ENCODE measurements at places on chromosomes 1 and 21.

DNA sequence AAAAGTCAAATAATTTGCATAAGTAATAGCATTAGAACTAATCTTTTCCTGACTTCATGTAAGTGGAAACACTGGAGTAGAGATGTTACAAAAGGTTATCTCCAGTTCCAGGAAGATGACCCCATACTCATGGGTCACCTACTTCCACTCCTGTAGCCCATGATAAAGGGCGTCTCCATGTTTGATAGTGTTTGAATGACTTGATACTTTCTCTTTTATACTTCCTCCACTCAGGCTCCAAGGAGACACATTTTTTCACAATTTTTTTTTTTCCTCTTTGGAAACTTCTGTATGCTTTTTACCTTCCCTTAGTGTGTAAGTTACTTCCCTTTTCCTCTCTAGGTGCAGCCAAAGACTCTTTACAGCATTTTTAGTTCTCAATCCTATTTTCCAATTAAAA, 382.1 kb upstream of the B3GALT2 start:
- no peak for DNase-seq

DNA sequence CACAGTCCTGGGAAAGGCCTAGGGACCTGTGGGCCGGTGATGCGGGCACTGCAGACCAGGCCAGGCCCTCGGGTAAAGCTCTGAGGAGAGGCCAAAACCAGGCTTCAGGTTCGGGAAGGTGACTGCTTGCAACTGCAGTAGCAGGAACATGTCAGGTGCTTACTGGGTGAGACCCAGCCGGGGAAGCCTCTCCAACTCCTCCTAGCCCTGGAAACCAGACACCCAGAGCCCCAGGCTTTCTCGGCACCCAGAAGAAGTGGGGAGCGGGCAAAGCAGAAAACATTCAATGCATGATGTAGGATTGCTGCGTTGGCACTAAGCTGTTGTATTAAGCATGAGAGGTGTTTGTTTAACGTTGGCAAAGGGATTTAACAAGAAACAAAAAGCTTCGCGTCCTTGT, 20.2 kb upstream of the GNPAT start:
- DNase-seq: no peak

GRCh38 chr1:22822371-22822770, 111.7 kb downstream of the EPHB2 start:
- no peak for DNase-seq

- DNase-seq: no peak
Measured at GRCh38 chr1:204192589-204193352, 3.5 kb downstream of the KISS1 start.

DNA sequence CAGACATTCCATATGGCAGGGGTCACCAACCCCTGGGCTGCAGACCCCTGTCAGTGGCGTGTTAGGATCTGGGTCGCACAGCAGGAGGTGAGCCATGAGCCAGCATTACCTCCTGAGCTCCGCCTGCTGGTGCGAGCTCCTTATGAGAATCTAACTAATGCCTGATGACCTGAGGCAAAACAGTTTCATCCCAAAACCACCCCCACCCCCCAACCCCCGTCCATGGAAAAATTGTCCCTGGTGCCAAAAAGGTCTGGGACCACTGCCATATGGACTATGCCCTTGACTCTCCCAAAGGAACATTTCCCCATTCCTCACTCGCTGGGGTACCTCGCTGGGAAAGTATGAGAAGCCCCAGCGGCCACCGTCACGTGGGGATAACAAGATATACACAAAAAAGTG, 6.4 kb upstream of the CPT2 start:
- DNase-seq: no peak

DNA sequence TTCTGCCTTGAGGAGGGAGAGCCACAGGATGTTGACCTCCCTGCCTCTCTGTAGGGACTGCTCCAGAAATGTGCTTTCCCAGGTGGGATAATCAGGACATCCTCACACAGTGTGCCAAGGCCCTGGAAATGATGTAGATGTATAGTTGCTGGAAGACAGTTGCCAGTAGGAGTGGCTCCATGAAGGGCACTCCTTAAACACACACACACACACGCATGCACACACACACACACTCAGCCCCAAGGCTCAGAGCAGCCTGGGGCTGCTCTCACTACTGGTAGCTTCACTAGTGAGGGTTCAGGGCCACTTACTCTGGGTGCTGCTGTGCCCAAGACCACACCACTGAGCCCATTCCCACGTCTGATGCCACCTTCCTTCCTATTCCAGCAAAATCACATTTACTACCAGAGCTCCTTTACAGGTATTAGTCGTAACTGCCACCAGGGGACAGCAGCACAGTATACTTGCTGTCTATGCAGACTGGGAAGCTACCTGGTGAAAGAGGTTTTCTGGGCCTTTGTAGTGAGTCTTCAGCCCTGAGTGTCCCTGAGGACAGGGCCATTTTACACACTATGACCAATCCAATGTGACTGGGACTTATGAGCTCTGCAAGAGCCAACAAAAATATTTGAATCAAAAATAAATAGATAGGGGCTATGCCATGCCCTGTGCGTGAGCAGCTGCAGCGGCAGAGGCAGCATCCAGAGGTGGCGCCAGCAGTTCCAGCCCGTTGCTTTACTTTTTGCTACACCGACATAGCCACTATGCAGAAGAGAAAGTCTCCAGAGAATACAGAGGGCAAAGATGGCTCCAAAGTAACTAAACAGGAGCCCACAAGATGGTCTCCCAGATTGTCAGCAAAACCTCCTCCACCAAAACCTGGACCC, 15.0 kb downstream of the CRNN start:
- DNase-seq: peak; percentile 11

DNA sequence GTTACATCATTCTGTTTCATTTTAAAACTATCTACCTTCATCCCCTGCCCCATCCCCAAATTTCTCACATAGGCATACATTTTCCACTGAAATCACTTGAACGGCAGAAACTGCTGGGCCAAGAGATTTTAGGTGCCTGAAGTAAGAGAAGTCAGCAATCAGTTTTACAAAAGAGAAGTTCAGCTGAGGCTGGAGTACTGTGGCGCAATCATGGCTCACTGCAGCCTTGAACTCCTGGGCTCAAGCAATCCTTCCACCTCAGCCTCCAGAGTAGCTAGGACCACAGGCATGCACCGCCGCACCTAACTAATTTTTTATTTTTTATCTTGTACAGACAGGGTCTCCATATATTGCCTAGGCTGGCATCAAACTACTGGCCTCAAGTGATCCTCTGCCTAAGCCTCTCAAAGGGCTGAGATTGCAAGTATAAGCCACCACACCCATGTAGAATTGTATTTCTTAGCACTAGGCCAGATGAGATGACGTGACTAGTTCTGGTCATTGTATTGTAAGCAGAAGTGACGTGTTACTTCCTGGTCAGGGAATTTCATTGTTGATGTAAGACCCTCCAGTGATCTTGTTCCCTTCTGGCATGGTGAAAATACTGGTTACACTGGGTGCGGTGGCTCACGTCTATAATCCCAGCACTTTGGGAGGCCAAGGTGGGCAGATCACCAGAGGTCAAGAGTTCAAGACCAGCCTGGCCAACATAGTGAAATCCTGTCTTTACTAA, 7.1 kb downstream of the BECN2 start:
- no peak for DNase-seq
